ENCODE measurements at places on chromosomes 7 and 10. TPM values are rescaled to one million over a fixed set of nuclear protein-coding genes. Genes with fewer than 3 reads are reported as not detected.

ZNF467 gene
- 16.7 TPM for total RNA-seq

FRG2B gene
- not detected for total RNA-seq

MAP3K8 gene
- 37.3 TPM for total RNA-seq

YKT6 gene
- 97.4 TPM for total RNA-seq

SYT15B gene
- total RNA-seq, result 0.24 TPM

CAMK2G gene
- 24.9 TPM for total RNA-seq

ZNF503 gene
- 86.7 TPM for total RNA-seq

CYP2C19 gene
- 3.7 TPM for total RNA-seq

MRPL43 gene
- total RNA-seq, result 74.2 TPM

LLCFC1 gene
- not detected for total RNA-seq

FHIP2A gene
- total RNA-seq, result 24.4 TPM

- DNase-seq, result no peak
Observed at GRCh38 chr7:150972023-150972468, 6.1 kb downstream of the KCNH2 start.

DNA sequence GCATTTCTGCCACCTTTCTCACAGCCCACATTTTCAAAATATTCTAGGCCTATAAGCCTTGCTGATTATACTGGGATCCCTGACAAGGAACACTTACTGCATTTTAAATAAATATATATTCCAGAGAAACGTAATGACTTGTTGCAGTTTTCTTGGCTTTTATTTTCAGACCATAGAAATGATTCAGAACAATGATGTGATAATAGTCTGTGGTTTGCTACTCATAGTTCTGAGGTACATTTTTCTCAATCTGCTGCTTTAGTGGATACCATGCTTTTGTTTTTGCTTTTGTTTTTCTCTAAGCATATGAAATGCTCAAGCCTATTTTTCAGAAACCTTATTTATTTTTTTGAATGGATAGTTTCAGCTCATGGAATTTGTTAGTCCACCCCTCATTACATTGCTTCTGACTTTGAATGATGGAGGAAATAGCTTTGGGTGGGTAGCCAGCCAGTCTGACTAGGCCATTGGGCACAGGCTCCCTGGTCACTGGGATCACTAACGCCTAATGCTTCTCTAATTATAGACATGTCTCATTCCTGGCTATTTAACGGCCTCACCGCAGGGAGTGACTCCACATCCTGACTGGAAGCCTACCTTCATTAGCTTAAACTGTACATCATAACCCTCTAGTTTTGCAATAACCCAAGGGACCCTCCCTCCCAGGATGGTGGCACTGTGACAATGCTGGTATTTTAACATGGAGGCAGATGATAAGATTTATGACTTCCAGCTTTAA is 66.1 kb downstream of the MBL2 start:
- DNase-seq, result no peak

DNA sequence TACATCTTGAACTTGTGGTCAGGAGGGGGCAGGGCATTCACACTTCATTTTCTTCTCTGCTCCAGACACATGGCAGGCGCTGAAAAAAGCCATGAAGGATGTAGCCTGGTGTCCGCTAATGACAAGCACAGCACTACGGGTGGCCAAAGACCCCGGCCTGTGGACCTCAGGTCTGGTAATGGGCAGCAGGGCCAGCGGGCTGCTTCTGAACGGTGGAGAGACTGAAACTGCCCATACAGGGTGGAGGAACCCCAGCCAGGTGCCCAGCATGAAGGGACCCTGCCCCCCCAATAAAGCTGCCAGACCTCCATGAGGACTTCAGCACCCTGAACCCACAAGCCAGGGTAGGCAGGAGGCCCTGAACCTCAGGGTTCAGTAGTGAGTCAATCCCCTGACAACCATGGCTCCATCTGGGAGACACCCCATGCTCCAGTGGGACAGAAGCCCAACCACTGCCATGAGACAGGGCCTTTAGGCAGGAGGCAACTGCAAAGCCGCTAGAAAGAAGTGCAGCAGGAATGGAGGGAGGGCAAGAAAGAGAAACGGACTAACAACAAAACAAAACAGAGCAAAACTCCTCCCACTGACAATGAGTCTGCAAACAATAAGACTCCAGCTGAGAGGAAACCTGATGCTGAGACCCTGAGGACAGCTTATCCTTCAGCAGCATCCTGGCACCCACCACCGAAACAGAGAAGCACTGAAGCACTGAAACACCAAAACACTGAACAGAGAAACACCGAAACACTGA is 140.2 kb upstream of the PPP2R2D start:
- no peak for DNase-seq

- DNase-seq, result no peak
Observed at GRCh38 chr7:75957021-75957736, 37.2 kb downstream of the TMEM120A start.

DNA sequence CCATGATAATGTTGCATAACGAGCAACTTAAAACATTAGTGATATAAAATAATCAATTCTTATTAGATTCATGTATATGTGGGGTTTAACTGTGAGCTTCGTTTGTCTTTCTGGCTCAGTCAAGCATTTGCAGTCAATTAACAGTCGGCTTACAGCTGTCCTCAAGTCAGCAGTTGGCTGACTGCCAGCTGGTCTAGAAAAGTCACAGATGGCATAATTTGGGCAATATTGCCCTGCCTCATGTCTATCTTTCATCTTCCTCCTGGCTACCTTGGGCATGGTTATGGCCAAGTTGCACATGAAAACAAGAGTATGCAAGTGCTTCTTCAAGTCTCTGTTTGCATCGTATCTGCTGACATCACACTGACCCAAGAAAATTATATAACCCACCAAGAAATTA is 186.1 kb upstream of the ZWINT start:
- no peak for DNase-seq

- no peak for DNase-seq
Observed at GRCh38 chr10:123673198-123673597, 7.0 kb downstream of the GPR26 start.

DNA sequence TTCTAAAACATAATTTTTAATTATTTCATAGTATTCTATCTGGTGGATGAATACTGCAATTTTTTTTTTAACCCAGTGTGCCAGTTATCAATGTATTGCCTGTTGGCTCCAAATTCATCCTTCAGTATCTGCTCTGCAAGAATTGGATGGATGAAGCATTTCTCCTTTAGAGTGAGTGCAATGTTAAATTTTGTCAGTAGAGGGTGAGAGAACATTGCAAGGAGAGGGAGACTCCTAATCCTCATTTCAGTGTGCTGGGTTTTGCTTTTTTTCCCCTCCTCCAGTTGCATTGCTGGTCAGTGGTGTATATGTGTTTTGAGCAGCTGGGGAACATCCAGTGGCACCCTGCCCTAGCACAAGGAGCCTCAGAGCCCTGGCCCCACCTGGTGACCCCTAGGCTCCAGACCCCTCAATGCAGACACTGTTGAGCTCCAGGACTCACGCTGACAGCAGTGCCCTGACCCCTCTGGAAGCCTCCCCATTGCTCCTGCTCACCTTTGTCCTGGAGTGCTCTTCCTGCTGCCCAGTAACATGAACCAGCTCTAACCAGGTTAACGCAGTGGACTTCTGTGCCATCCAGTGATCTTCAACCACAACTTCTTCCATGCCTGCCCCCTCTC is 199.4 kb downstream of the USP6NL start:
- no peak for DNase-seq

DNA sequence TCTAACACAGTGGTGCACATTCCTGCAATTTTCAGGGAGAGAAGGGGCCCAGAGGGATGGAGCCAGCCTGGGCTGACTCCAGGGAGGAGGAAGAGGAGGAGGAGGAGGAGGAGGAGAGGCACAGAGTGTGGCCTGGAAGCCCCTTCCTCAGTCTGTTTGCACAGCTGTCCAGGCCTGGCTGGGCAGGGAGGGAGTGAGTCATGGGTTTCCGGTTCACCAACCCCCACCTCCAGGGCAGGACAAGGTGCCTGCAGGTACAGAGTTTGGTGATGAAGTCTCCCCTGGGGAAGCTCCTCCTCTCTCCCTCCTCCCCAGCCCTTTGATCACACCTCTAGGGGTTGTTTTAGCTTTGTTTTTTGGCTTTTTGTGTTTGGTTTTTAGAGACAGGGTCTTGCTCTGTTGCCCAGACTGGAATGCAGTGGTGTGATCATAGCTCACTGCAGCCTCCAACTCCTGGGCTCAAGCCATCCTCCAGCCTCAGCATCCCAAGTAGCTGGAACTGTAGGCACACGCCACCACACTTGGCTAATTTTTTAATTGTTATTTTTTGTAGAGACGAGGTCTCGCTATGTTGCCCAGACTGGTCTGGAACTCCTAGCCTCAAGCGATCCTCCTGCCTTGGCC is 77.5 kb upstream of the CUX1 start:
- no peak for DNase-seq

GRCh38 chr7:143269251-143269650 is 6.0 kb downstream of the GSTK1 start:
- DNase-seq, result no peak

DNA sequence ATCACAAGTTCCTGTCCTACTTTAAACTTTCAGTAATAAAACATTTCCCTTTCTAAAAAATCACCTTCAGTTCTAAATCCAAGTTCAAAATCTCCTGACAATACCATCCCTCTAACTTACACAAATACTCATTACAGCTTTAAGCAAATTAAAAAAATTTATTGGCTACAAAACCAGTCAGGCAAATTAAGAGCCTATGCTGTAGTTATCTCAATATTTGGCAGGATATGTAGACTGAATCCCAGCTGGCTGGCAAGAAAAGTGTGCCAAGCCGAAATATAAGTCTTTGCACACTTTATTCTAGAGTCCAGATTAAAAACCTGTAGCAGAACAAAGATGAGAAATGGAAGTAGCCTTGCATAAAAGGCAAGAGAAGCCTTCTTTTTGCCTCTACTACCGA is 9.5 kb downstream of the WAPL start:
- no peak for DNase-seq

GRCh38 chr7:20229646-20230500 is 12.7 kb upstream of the MACC1 start:
- no peak for DNase-seq

DNA sequence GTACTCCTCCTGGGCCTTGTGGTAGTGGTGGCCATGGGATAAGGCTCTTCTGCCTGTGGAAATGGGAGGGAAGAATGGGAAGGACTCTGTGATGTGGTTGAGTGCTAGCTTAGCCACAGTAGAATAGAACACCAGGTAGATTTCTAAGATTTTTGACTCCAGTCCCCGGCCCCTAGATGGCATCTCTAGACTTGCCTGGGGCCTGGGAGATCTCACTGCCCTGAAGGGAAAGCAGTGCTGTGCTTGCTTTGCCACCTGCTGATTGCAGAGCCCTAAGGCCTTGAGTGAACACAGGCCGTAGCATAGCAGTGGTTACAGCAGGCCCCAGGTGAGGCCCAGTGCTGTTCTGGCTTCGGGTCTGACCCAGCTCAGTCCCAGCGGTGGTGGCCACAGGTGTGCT is 252.0 kb downstream of the TCF7L2 start:
- no peak for DNase-seq

GRCh38 chr7:1946773-1947450 is 276.8 kb downstream of the ELFN1 start:
- DNase-seq, result no peak

DNA sequence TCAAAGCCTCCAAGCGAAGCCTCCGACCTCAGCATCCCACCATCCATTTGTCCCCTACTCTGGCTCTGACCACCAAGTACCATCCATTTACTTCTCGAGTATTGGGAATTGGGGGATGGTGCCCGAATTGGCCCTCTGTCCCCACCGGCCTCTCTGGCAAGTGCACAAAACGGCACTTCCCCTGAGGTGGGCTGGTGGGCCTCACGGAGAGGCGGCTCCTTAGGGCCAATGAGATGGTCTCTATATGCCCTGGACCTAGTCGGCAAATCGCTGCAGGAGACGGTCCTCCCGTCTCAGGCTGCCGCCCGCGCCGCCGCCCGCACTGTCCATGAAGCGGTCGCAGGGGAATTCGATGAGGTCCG is 2.8 kb downstream of the TRIL start:
- no peak for DNase-seq

DNA sequence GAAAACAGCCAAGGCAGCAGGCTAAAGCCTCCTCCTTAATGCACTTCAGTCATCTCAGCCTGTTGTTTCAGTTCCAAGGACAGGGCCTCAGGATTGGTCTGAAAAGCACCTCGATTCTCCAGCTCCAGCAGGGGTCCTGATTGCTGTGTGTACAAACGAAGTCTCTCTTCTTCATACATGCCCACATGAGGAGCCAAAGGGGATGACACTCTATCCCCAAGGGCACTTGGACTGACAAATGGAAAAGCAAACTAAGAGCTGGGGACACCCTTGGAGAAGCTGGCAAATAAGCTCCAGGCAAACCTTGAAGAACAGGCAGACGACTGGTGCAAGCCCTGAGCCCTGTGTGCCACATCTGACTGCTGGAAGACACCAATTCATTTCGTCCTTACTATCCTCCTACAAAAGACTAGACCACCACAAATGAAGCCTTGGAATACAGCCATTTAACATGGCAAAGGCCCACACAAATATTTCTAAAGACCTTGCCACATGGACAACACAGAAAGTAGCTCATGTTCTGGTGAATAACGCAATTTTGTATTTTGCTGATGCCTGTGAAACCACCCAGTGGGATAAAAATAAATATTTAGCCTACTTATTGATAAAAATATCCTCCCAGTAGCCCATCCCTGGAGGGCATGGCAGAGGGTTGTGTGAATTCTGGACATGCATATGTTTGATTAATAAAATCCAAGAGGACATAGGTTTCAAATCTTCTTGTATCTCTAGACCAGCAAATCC is 61.9 kb downstream of the PARD3 start:
- no peak for DNase-seq

DNA sequence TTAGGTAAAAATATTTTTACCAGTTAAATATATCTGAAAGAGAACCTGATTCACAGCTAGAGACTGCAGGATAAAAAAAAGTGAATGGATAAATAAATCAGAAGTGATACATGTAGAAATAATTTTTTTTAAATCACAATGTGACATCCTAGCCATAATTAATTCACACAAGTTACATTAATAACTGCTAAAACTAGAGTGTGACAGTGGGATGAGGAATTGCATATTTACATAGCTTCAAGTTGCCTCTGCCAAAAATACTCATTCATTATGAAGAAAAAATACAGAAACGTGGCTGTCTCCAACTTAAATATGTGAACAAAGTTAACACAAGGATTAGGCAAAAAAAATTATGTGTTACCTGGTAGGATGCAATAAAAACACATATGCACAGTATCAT is 473.5 kb upstream of the SEMA3A start:
- no peak for DNase-seq

DNA sequence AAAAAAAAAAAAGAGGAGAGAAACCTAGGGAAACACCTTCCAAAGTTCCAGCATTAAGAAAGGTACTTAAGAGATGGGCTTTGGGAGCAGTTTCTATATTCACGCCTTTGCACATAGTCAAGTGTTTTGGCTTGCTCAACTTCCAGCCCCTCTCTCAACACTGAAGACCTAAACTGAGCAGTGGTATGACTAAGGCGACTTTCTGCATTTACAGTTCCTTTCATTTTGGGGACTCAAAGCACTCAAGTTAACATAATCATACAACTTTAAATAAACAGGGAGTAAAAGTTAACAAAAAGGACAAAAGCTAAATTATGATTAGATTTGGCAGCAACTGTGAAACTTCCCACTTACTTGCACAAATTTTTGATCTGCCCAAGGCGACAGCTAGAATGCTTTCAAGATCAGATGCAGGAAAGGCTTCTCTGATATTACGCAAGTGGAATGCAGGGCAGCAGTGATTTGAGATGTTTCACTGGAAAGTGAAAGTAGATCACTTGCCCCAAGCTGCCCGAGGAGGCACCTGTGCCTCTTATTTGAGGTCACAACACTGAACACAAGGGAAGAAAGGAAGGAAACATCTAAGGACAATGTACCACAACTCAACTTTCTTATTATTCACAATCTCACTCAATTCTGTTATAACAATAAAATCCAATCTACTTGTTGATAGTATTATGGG is 199.5 kb downstream of the SKAP2 start:
- DNase-seq, result no peak
